ENCODE measurements at places on chromosomes 1 and 21.

DNA sequence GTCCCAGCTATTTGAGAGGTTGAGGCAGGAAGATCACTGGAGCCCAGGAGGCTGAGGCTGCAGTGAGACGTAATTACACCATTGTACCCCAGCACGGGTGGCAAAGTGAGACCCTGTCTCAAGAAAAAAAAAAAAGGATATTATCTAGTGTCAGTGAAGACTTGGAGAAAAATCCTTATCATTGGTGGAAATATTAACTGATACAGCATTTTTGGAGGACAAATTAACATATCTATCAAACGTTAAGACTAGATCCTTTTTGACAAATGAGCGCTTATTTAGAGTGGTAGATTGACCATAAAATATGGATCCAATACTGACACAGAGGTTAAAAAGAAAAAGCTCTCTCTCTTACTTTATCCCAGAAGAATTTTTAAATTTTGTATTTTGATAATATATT lies 35.2 kb upstream of the DYRK1A start:
- no peak for DNase-seq

DNA sequence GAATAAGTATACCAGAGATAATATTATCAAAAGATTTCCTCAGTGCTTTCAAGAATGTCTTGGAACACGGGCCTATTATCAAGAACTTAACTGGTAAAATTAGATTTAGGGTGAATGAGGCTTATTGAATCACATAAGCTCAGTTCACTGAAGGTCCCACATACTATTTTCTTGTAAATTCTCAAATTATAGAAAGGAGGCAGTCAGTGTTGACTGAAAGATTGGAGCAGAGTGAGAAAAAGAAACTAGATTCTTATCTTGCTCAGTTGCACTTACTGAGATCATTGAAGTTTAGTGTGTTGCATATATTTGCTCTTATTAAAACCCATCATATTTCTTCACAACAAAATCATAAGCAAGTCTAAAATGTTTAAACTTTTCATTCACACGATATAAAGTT lies 3.9 kb upstream of the RGS1 start:
- no peak for DNase-seq

DNA sequence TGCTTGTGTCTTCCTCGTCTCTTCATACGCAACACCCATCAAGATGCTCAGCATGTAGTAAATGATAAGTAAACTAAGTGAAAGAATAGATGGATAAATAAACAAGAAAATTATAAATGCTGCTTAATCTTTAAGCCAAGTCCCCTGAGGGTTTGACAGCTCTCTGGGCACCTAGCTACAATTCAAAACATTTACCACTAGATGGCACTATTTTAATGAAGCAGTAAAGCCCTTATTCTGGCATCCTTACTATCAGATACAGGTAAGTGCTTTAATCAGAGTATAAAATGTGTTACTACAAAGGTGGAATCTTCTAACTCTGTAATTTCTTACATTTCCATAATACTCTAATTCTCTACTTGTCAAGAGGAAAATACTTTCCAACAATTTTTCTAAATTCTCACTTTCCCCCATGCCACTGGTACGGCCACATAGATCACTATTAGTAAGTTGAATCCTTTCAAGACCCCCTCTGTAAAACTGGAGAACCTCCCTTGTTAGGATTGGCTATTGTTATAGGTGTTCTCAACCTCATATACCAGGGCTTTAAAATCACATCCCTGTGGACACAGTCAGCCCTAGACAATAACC lies 137.8 kb downstream of the BARHL2 start:
- no peak for DNase-seq

DNA sequence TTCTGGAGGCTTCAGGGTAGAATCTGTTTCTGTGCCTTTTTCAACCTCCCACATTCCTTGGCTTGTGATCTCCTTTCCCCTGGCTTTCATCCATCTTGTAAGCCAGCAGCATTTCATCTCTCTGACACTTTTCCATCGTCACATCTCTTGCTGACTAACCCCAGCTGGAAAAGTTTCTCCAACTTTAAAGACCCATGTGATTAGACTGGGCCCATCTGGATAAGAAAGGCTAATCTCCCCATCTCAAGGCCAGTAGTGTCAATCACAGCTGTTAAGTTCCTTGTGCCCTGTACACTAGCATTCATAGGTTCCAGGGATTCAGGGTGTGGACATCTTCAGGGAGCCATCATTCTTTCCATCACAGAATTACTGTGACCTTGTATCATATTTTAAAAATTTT lies 452.1 kb downstream of the TTLL7 start:
- no peak for DNase-seq

GRCh38 chr1:198793714-198794113 lies 154.9 kb downstream of the PTPRC start:
- DNase-seq, result no peak

- no peak for DNase-seq
Measured at GRCh38 chr1:231423648-231424047, 1.6 kb upstream of the EGLN1 start.

DNA sequence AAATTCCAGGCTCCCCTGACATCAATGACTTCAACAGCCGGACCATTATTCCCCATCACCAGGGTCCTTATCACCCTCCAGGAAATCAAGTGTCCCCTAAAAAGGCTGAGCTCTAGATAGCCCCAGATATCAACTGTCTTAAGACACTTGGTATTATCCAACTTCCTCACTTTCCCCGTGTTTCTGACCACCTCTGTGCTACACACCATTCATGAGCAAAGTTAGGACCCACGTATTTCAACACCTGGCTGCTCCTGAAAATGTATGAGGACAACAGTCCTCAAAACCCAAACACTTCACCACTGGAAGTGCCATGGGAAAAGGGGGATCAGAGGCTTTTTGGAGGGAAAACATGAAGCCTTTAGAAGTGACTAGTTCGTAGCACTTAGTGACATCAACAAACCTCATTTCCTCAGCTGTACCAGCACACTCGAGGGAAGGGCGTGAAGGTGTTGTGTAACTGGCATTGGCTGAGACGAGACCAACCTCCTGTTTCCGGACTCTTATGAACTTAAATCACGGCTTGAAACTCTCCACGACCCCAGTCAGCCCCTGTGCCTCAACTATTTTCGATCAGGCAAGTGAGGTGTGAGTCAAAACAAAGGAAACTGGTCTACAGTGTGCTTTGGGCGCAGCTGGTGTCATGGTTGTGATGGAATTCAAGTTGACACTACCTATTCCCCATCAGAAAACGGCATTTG lies 4.1 kb upstream of the CHD5 start:
- no peak for DNase-seq

DNA sequence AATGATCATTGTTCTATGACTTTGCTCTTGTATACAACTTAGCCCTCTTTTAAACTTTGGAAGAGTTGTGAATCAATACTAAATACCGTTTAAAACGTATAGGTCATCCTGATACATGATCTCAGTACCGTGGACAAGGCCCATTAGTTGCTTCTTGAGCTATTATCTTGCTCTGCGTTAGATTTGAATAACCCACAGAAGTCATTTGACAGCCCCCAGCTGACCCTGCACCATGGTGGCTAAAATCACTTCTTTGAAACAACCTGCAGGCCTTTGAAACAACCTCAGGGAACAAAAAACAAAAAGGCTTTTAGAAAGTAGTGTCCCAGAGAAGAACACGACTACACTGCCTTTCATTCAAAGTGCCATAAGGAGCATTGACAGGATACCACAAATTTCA lies 473.0 kb upstream of the ADGRL2 start:
- DNase-seq, result no peak

DNA sequence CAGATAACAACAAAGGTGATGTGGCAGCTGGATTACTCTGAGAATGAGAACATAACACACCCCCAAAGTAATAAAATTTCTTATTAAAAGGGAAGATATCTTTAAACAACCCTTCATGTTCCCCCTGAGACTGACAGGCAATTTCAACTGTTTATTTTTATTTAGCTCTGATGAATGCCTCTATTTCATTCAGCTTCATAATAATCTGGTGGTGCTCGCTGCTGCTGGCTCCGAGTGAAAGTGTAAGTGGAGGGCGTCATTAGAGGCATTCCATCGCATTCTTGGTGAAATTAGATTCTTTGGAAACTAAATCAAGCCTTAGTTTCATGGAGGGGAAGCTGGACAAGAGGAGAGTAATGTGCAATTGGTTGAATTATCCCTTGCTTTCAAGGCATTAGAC lies 128.9 kb downstream of the GRIK1 start:
- DNase-seq, result no peak

- DNase-seq, result no peak
Measured at GRCh38 chr1:151372058-151372934, at the start of gene SELENBP1. TSS of gene SELENBP1 (minus strand) at chr1:151372705. CDS start at chr1:151372641, 64 bp downstream.

DNA sequence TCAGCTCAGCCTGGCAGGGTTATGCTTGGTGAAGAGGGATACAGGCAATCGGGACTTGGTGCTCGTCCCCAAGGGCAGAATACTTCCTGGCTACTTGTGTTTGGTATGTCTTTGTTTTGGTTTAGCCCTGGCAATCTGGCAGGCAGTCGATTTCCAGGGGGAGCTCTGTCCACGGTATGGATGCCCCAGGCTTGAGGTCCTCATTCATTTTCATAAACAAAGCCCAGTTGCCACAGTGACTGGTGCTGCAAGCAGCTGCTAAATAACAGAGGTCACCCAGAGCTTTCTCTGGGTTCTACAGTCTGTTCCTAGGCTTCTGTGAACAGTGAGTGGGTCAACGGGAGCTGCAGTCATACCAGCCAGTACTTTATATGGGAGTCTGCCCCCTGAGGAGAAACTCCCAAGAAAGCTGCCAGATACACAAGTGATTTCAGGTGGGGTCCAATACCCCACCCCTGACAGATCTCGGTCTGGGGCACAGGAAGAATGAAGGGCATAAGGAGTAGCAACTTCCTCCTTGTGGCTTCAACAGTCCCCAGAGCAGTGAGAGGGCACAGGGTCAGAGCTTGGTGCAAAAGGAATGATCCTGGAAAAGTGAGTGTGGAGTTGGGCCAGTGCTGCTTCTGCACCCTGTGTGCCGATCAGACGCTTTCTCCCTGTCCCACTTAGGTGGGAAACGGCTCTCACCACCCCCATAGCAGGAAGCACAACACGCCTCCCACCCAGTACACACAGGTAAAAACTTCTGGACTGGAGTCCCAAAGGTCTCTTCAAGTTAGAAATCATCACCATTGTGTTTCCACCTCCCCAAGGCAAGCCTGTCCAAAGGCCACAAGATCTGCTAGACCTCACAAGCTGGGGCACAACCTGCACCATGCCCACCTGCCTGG lies 55.5 kb downstream of the TGFBR3 start:
- no peak for DNase-seq

- no peak for DNase-seq
Measured at GRCh38 chr1:228767636-228768354, 32.5 kb downstream of the RHOU start.

GRCh38 chr1:205988585-205988995 lies 14.6 kb downstream of the RAB7B start:
- DNase-seq, result no peak

DNA sequence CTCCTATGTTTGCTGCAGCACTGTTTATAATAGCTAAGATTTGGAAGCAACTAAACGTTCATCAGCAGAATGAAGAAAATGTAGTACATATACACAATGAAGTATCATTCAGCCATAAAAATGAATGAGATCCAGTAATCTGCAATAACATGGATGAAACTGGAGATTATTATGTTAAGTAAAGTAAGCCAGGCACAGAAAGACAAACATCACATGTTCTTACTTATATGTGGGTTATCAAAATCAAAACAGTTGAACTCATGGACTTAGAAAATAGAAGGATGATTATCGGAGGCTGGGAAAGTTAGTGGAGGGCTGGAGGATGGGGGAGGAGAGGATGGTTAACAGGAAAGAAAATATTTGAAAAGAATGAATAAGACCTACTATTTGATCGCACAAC lies 1017.6 kb downstream of the KCNT2 start:
- no peak for DNase-seq

DNA sequence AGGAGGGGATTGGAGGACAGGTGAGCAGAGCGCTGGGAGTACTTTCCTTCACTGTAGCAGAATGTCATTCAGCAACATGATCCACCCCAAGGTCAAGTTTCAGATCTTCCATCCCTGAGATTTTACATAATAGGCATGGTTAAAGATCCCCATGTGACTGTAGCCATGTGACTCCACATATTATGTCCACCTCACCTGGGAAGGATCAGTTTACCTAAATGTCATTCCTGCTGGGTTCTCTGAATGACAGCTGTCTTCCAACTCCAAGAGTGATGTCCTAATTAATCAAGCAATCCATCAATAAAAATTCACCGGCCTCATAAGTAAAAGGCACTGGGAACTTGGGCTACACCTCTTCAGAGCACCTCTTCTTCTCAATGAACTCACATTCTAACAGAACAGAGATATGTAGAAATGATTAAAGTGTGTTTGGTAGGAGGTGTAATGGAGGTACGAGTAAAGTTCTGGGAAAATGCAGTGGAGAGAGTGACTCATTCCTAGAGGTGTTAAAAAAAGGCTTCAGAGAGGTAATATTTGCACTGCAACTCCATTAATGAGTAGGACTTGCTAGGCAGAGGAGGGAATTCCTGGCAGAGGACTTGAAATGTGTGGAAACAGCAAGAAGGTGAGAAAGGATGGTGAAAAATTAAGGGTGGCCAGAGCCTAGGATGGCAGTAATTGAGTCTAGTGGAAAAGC lies 22.2 kb upstream of the MAPKAPK2 start:
- DNase-seq, result no peak

DNA sequence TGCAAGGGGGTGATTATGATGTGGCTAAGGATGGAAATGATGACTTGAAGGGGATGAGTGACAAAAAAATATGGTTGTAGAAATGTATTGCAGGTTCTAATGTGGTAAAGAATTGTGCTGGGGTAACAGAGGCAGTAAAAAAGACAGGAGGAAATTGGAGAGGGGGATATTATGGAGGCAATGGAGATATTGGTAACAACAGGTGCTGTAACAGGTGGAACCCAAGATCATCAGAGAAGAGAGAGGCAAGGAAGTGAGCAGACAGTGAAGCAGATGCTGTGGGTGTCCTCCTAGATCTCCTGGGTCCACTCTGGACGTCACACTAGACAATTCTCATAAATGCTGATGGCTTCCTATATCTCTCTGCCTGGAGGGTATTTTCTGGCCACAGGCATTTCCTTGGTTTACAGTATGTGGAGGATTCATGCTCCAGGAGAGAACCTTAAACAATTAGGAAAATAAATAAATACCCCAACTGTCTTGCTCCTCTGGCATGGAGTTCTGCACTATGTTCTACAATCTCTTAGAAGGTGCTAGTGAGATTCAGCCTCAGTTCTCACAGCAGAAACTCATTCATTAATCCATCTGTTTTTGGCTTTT lies 620.3 kb upstream of the PLXNA2 start:
- DNase-seq, result no peak

- no peak for DNase-seq
Measured at GRCh38 chr1:109365642-109366204, 32.0 kb downstream of the SORT1 start.

DNA sequence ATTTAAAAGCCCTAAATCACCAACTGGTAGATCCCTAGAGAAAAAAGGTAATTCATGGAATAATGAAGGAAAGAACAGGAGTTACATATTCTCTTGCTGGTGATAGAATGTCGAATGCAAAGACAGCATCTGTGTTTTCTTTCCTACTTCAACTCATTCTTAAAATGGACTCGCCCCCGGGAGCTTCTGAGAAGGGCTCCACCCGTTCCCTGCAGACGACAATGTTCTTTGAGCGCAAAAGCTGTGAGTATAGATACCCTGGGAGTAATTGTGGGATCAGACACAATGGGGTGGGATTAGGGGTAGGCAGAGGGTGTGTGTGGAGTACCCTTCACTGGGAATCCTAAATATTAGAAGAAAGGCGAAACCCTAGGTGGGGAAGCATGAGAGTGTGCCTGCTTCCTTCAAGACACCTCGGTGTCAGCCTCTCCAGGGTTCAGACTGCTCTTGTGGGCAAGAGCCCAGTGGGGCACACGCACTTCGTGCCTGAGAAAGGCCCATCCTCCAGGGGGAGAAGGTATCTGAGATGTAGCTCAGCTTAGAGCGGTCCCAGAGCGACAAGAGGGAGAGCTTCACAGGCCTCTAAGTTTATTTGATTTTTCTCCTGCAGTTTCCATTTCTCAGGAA lies 123.3 kb upstream of the DPYD start:
- no peak for DNase-seq

Data from CD4-positive, alpha-beta T cell treated with Interleukin-15 for 1 hour (primary cell).